ENCODE measurements at places on chromosomes 13 and 19.

- no peak for DNase-seq
These were observed 74.5 kb upstream of the FRY start for GRCh38 chr13:31956980-31957644.

- DNase-seq = no peak
These were observed 5.1 kb upstream of the GPR18 start for GRCh38 chr13:99263126-99263785.

- DNase-seq = no peak
These were observed 388.9 kb upstream of the KLF12 start for GRCh38 chr13:74523057-74523456.

GRCh38 chr13:24148414-24149235 is 11.9 kb upstream of the SPATA13 start:
- peak; percentile 97 for DNase-seq

- no peak for DNase-seq
These were observed 13.6 kb downstream of the LATS2 start for GRCh38 chr13:21047591-21048282.

DNA sequence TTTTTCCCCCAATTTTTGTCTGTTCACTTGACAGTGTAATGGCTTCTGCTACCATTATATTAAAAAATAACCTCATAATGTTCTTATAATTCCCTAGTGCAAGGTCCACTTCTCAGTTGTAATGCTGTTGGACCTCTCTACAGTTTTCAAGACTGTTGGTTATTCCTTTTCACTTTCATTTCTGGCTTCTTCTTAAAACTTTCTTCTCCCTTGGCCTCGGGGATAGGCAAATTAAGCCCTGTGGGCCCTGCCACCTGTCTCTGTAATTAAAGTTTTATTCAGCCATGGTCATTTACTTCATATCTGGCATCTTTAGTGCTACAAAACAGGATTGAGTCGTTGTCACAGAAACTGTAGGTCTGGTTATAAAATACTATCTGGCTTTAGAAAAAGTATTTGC is 313.5 kb downstream of the KLF12 start:
- DNase-seq = no peak

GRCh38 chr19:18073197-18073596 is 13.5 kb downstream of the IL12RB1 start:
- DNase-seq = no peak

DNA sequence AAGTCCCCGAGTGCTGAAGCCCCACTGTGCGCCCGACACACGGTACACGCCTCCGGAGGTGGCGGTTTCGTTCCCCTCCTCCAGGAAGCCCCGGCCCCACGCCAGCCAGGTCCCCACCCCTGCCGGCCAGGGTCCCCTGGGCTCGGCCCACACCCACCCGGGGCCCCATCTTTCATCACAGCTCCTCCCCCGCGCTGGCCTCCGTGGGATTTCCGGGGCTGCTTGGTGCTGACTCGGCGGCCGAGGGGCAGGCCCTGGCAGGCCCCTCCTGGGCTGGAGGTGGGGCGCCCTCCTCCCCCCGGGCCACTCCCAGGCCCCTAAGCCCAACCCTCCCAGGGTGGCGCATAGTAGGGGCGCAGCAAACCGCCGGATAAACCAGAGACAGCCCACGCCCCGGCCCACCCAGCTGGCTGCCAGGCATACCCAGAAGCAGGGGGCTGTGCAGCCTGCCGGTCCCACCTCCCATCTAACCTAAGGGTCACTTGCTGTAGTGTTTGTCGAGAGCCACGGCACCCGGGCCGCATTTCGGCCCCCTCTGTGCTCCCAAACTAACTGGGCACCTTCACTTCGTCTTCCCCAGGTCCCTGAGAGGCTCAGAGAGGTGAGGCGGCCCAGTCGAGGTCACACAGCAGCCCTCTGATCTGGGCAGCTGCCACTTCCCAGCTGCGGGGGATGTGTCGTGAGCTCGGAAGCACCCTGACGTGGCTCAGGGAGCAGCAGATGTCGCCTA is 6.6 kb downstream of the ZBTB7A start:
- DNase-seq = peak; percentile 54

DNA sequence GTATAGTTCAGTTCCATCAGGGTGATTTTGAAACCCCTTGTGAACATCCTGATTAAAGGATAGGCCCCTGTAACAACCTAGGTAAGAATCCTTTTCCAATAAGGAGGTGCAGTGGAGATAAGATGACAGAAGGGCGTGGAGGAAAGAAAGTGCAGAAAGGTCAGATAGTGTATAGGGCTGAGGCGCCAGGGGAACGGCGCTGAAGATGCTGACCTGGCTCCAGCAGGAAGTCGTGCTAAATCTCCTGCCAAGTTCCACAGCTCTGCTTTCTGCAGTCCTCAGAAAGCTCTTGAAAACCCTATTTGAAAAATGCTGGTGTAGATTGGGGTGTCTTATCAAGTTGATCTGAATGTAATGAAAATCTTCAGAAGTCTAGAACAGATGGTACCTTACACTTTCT is 221.7 kb downstream of the COG6 start:
- DNase-seq = no peak

DNA sequence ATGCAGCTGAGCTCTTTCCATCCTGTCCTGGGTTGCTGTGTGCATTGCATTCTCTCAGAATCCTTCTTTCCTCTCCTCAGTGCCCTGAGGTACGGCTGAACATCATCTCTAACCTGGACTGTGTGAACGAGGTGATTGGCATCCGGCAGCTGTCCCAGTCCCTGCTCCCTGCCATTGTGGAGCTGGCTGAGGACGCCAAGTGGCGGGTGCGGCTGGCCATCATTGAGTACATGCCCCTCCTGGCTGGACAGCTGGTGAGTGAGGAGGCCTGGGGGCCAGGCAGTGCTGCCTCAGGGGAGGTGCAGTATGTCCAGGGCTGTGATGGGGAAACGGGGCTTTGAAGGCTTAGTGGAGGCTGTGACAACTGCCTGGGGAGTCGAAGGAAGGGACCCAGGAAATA is 29.8 kb downstream of the PPP2R1A start:
- no peak for DNase-seq

GRCh38 chr13:25324100-25324499 is 22.7 kb downstream of the NUP58 start:
- no peak for DNase-seq

DNA sequence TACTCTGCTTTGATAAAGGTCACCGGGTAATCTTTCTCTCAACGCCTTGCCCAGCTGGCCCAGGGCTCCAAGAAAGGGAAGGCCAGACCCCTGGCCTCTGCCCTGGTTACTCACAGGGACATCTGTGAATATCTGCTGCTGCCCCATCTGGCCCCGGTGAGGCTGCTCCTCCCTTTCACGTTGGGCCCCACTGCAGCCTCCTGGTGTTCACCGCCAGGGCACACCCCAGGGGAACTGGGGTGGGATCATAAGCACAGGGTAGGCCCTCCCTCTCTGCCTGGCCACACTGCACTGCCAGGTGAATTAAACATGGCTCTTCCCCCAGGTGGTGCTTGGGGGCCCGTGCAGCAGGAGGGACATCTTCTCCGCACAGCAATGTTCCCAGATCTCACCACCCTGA is 12.7 kb downstream of the LAIR1 start:
- DNase-seq = no peak

- no peak for DNase-seq
These were observed 21.6 kb downstream of the LTBP4 start for GRCh38 chr19:40622773-40623075.

DNA sequence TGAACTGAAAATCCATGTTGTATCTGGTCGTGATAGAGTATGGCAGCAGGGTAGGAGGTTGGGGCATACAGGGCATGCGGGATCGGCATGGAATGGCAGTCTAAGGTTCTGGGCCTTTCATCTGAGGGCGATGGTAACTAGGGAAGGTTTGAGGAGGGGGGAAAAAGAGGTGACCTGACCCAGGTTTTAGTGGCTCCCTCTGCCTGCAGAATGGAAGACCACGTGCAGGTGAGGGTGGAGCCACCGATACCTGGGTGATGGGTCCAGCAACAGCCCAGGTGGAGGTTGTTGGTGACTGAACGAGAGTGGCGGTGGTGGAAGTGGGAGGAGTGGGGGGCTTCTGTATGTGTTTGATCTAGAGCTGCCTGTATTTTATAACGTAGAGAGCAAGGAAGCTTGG is 3.8 kb downstream of the ZNF749 start:
- no peak for DNase-seq

- DNase-seq = peak; percentile 76
These were observed 598 bp upstream of the LPAR2 start for GRCh38 chr19:19628501-19629134.

GRCh38 chr13:98026457-98026857 is 73.0 kb downstream of the IPO5 start:
- peak; percentile 31 for DNase-seq

- peak; percentile 57 for DNase-seq
These were observed 14.5 kb upstream of the MPHOSPH8 start for GRCh38 chr13:19618977-19619376.

DNA sequence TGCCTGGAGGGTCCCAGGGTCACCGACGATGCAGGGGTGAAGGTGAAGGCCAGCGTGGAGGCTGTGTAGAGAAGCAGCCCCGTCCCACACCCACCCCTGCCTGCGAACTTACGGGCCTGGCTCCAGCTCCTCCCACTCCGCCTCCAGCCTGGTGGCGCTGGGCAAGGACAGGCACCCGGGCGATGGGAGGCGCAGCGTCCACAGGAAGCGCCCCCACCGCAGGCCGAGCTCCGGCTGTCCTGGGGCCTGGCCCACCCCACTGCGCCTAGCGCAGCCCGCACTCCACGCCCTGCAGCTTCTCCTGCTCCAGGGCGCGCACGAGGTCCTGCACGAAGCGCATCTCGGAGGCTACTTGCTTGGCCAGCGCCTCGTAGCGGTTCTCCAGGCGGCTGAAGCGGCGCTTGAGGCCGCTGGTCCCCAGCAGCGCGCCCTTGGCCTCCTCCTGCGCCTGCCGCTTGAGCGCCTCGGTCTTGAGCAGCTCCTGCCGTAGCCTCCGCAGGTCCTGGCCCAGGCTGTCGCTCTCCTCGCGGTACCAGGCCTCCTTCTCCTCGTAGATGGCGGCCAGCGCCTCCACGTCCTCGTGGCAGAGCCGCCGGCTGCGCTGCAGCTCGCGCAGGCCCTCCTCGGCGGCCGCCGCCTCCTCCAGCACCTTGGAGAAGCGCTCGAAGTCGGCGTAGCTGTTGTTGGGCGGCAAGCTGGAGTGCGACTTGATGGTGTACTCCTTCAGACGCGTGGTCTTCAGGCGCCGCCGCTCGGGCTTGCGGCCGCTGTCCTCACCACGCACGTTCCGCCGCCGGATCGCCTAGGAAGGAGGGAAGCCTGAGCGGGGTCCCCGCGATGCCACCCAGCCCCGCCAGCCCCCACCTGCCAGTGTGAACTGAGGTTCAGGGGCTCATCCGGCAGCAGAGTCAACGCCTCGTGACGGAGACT is 11.8 kb downstream of the DAPK3 start:
- no peak for DNase-seq

DNA sequence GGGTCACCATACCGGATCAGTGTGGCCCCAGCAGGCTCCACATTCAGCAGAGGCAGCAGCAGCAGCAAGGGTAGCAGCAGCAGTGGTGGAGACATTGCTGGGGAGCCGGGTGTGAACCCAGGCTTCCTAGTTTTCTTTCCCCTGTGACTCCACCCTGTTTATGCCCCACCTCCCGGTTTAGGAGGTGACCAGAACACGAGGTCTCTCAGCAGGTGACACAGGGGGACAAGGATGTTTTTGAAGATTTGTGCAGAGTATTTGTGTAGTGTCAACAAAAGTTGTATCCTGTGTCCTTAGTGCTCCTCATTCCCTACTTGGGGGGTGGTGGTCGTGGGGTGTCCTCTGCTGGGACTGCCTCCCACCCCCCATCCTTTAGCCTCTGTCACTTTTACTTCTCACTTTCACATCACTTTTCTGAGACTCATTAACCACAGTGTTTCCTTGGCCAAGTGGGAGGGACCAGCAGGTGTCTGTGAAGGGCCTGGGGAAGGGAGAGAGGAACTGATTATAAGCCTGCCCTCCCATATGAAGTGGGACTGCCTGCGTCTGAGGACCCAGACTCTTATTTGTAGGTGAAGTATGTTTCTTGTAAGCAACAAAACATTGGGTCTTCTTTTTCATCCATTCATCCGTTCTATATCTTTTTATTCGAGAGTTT is 15.6 kb upstream of the KCNC3 start:
- no peak for DNase-seq

GRCh38 chr13:33487575-33488243 is 202.2 kb upstream of the STARD13 start:
- peak; percentile 65 for DNase-seq

- no peak for DNase-seq
These were observed 1394.8 kb upstream of the SLC10A2 start for GRCh38 chr13:104461049-104461448.

DNA sequence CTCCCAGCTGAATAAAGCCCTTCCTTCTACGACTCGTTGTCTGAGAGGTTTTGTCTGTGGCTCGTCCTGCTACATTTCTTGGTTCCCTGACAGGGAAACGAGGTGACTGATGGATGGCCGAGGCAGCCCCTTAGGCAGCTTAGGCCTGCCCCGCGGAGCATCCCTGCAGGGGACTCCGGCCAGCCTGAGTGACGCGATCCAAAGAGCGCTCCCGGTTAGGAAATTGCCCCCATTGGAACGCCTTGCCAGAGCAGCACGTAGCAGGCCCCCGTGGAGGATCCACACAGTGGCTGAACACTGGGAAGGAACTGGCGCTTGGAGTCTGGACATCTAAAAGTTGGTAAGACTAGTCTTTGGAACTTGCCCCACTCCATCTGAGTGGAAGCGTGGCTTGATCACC is 296.8 kb upstream of the SGCG start:
- no peak for DNase-seq

DNA sequence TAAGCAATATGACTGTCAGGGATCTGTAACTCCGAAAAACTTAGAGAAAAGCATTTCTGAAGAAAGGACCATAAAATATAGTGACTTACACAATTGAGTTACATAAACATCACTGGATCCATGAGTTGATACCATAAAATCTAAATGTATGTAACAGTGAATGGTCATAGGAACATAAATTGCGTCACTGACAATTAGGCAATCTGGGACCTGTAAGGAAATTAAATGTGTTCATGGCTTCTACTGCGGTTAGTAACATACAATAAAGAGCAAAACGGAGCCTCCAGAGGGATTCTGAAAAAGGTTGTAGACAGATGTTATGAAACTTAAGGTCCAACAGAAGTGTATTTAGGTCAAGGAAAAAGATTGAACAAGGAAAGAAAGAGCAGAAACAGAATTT is 27.1 kb downstream of the POU4F1 start:
- no peak for DNase-seq

DNA sequence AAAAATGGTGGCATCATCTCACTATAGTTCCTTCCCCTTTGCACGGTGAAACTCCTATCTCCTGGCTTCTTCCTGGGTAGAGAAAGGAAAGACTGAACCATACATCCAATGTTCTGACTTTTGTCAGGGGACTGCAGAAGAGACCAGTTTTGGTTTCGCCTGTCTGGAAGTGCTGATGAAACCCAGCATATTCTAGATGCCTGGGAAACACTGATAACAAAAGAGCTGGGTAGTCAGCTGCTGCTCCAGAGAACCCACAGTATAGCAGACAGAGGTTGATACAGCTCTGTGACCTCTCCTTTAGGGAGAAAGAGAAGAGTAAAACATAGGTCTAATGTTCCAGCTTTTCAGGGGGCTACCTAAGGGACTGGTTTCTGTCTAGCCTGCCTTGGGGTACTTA is 695.3 kb downstream of the DIAPH3 start:
- DNase-seq = no peak

DNA sequence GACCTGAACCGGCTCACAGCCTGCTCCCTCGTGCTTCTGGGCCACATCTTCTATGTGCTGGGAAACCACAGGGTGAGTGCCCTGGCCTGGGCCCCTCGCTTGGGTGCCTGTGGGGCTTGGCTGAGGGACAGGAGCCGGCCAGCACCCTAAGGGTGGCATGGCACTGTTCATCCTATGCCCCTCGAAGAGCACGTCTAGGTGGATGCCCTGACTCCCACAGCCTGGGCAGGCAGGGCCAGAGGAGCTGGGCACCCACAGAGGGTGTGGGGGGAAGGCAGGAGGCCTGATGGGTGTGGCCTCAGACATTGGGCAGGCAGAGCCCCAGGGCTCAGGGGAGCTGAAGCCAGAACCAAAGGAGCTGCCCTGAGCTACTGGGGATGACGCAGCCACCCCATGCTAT is 28.7 kb downstream of the MAU2 start:
- no peak for DNase-seq
